ENCODE measurements at places on chromosomes 2 and 18.
A peak's percentile ranks its signal among the peaks of the same experiment; 100 is the strongest.

- DNase-seq, result no peak
These were observed 78.4 kb upstream of the ATG16L1 start for GRCh38 chr2:233173115-233173514.

GRCh38 chr2:5359397-5359796 is 332.8 kb upstream of the SOX11 start:
- no peak for DNase-seq

GRCh38 chr2:228433721-228434120 is 252.2 kb upstream of the SPHKAP start:
- DNase-seq, result no peak

DNA sequence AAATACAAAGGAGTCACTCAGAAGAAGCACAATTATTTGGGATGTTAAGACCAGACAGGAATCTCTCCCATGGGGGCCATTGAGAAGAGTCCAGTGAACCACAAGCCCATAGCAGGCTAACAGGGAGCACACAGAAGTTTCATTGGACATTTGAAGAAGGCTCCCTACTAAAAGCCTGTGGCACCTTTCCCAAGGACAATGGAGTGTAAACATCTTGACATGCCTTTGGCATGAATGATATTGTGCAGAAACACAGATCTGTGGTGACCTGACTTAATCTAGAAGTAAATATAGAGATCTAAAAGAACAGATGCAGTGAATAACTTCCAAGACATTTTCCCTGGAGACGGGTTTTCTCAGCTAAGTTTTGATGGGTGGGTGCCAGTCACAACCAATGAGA is 221.5 kb downstream of the EPHA4 start:
- DNase-seq, result no peak

- DNase-seq, result no peak
These were observed 30.2 kb downstream of the MCFD2 start for GRCh38 chr2:46885376-46885775.

DNA sequence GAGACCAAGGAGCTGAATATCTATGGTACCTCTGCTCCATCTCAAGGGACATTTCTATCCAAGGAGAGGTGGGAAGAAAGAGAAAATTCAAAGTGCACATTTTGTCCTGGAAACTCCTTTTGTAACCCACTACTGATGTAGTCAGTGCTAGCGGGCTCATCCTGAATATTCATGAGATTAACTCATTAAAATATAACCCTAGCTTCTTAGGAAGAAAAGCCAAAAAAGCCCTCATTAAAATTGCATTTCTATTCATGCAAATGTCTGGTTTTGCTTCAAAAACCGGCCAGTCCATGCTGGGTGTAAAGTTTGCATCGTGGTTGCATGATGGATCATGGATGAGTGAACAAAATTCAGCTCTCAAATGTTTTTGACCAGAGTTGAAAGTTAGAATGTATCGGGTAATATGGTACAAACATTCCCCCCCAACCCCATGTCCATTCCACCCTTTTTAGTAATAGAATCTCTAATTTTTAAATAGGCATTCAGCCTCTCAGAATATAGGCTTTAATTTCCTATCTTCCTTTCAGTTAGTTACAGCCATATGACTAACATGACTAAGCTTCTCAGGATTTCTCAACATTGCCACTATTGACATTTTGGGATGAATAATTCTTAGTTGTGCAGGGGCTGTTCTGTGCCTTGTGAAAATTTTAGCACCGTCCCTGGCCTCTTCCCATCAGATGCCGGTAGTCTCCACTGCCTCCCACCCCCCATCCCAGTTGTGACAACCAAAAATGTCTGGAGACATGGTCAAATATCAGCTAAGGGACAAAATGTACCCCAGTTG is 104.2 kb upstream of the RND3 start:
- DNase-seq, result no peak

DNA sequence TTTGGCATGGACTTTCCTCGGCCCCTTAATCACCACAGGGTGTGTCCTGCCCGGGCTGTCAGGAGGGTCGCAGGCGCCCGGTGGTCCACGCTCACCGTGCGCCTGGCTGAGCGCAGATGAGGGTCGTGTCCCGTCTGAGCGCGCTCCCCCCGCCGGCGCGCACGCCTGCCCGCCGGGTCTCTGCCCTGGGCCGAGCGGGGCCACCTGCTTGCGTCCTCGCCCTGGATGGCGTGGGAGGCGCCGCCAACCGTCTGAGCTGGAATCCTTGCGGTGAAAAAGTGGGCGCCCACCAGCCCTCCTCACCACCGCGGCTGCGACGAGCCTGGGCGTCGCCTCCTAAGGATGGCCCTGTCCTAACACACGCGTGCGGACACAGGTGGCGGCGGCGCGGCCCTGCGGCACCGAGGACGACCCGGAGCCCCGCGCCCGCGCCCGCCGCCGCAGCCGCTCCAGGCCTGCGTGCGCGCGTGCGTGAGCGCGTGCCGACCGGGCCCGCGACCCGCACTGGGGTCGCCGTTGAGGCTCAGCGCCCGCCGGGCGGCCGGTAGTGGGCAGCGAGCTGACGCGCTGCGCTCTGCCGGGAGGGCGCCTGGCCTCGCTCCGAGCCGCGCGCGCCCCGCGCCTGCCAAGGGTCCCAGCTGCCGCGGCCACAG is 126.6 kb downstream of the ARHGEF4 start:
- DNase-seq, result peak; percentile 51
